ENCODE measurements at places on chromosomes 6 and 20. TPM values are rescaled to one million over a fixed set of nuclear protein-coding genes. Genes with fewer than 3 reads are reported as not detected.

TRAPPC3L gene
- total RNA-seq: not detected

CFB gene
- 3.3 TPM for total RNA-seq

KCNQ5 gene
- 25.7 TPM for total RNA-seq

SERPINB1 gene
- total RNA-seq: 10.2 TPM

MAPK13 gene
- 1.7 TPM for total RNA-seq

COL20A1 gene
- not detected for total RNA-seq

NNAT gene
- 52.3 TPM for total RNA-seq

TRIM15 gene
- total RNA-seq: not detected

TFAP2B gene
- not detected for total RNA-seq

PROKR2 gene
- total RNA-seq: not detected

GPX5 gene
- not detected for total RNA-seq

VSX1 gene
- total RNA-seq: 0.52 TPM

FAXC gene
- 0.73 TPM for total RNA-seq

BYSL gene
- 30.6 TPM for total RNA-seq

SLC26A8 gene
- not detected for total RNA-seq

KCNK17 gene
- total RNA-seq: not detected

BACH2 gene
- 13.8 TPM for total RNA-seq

OPRL1 gene
- total RNA-seq: 0.22 TPM

MEA1 gene
- 26.5 TPM for total RNA-seq

FAM83B gene
- total RNA-seq: 0.67 TPM

SLC32A1 gene
- not detected for total RNA-seq

TPD52L1 gene
- 148 TPM for total RNA-seq

ZSCAN31 gene
- 10.8 TPM for total RNA-seq

MMP24 gene
- total RNA-seq: 0.20 TPM

DEFB118 gene
- not detected for total RNA-seq

TBXT gene
- not detected for total RNA-seq

SLC2A10 gene
- total RNA-seq: 0.40 TPM

MATN4 gene
- total RNA-seq: not detected

TBC1D20 gene
- 23.9 TPM for total RNA-seq

HLA-DPA1 gene
- total RNA-seq: 22.8 TPM

HLA-DMB gene
- total RNA-seq: 7.6 TPM

NKAPL gene
- total RNA-seq: 5.0 TPM

MOCS3 gene
- total RNA-seq: 3.5 TPM

CASP8AP2 gene
- total RNA-seq: 11.4 TPM

FAM217B gene
- 6.5 TPM for total RNA-seq

TUBB2A gene
- total RNA-seq: 25.3 TPM

SLC12A5 gene
- not detected for total RNA-seq

Data from psoas muscle (tissue), 8 donors.